ENCODE measurements at places on chromosomes 6 and 20.

- peak; percentile 31 for DNase-seq
Observed at GRCh38 chr6:113936093-113936934, 34.6 kb downstream of the HDAC2 start.

DNA sequence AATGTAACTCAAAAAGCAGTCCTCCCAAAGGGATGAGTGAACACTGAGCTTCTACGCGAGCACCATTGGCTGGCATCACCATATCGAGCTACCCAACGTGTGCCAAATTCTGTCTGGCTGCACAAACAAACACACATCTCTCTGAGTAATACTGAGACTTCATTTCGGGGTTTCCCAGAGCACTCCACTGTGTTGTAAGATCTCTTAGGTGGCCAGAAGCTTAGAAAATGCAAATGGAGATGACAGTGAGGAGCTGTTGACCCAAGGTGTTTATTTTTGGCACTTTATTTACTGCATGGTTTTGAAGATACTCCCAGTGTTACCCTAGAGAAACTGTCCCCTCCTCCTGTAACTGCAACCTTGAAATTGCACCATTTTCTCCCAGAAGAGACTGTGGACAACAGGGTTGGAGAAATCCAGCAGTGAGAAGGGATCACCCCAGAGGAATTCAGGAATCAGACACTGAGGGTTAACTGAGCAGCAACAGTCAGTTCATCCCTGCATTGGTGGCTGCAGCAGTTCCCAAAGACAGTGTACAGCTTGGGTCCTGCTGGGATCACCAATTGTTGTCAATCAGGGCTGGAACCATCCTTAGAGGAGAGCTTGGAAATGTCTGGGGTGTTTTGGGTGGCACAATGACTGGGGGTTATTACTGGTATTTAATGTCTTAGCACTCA lies 1.0 kb upstream of the RIPOR2 start:
- DNase-seq: no peak

DNA sequence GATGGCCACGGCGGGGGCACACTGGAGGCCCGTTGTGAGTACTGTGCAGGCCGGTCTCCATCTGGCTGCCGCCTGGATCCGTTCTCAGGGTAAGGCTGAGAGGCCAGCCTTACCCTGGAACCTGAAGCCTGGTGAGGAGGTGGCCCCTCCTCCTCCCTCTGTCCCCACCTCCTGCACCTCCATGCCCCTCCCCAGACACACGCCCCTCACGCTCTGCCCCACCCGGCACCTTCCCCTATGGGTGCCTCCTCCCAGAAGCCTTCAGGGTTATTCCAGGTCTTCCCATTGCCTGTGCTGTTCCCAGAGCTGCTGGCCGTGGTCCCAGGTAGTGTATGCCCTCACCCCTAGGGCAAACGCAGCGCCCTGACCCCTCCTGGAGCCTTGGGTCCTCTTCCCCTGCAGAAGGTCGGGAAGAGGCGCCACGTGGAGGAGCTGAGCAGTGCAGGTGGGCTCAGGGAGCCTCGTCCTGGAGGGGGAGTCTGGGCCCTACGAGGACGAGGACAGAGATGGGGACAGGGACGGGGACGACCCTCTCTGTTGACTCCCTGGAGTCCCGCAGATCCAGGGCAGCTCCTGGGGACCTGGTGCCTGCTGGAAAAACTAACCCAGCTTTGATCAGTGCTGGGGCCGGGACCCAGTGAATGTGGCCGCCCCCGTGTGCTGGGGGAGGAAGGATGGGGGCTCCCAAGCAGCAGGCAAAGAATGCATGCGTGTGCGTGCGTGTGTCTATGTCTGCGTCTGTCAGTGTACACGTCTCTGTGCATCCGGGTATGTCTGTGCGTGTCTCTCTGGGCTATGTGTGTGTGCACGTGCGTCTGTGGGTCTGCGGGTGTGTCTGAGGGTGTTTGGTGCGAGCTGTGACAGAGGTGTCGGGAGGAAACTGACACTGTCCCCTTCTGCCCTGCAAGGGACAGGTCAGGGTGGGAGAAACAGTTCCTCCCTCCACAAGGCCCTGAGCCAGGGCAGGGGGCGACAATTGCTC lies 8.2 kb upstream of the HRH3 start:
- no peak for DNase-seq

DNA sequence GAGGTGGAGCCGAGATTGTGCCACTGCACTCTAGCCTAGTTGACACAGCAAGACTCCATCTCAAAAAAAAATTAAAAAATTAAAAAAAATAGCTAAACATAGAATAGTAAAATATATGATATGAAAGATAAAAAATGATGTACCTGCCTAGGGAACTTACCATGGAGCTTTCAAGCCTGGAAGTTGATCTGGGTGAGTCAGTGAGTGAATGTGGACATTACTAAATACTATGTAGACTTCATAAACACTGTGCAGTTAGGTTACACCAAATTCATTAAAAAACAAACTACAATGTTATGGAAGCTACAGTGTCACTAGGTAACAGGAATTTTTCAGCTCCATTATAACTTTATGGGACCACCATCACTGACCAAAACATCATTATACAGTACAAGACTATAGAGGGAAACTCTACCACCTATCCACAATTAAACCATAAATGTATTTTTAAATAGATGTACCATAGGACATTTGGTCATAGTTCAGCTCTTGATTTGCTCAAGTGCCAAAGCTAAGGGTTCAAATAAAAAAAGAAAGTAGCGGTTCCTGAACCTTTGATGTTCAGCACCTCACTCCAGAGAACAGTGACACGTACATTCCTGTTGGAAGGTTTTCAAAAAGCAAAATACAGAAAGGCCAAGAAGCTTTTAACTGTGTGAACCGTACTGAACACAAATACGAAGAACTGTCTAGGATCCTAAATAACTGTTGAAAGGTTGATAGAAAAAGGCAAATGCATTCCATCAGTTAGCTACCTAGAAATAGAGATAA lies 52.4 kb upstream of the SPDEF start:
- DNase-seq: no peak

- no peak for DNase-seq
Observed at GRCh38 chr20:20010639-20011500, 6.3 kb upstream of the NAA20 start.

- DNase-seq: no peak
Observed at GRCh38 chr6:75244063-75244584, 523 bp upstream of the COX7A2 start.

- no peak for DNase-seq
Observed at GRCh38 chr20:5862703-5863039, 87.7 kb downstream of the TRMT6 start.
